ENCODE measurements at places on chromosomes 7 and 10.

- DNase-seq: no peak
These were observed 7.2 kb downstream of the RNF133 start for GRCh38 chr7:122691569-122692235.

DNA sequence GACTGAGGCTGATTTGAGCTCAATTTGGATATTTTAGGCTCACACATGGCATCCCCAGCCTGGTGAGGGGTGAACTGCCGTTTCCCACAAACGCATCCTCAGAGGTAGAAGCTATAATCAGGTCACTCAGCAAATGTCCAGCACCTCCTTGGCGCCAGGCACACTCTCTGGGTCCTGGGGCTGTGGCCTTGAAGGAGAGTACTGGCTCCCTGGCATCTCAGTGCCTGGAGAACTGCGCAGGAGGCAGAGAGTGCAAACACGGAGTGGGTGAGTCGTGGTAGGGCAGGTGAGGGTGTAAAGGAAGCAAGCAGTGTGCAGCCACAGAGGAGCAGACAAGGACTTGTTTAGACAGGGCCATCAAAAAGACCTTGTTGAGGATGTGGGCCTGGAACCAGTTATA is 224.0 kb upstream of the ZNF32 start:
- no peak for DNase-seq

GRCh38 chr7:131235489-131236317 is 92.0 kb upstream of the MKLN1 start:
- peak; percentile 94 for DNase-seq

DNA sequence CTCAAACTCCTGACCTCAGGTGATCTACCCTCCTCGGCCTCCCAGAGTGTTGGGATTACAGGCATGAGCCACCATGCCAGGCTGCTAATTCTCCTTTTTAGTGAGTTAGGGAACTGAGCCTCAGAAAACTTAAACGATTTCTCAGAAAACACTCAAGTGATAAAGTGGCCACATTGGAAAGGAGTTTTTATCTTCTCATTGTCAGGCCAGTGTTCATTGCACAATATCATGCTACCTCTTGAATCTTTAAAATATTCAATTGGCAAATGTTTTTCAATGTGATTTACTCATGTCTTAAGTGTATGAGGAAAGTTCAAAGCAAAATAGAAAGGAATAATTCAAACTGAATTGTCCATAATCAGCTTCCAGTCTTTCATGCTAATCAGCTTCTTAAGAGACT is 80.7 kb downstream of the ITGB8 start:
- no peak for DNase-seq

- DNase-seq: peak; percentile 75
These were observed 8.9 kb upstream of the EXOC6 start for GRCh38 chr10:92839191-92840085.
